DMS79 (cell line): ENCODE measurements at places on chromosomes 12 and 14.

GRCh38 chr12:45725631-45726602 is 3.6 kb upstream of the ARID2 start:
- DNase-seq = peak; percentile 26

- no peak for DNase-seq
These were observed 2.8 kb downstream of the CDK2AP1 start for GRCh38 chr12:123268850-123269249.

DNA sequence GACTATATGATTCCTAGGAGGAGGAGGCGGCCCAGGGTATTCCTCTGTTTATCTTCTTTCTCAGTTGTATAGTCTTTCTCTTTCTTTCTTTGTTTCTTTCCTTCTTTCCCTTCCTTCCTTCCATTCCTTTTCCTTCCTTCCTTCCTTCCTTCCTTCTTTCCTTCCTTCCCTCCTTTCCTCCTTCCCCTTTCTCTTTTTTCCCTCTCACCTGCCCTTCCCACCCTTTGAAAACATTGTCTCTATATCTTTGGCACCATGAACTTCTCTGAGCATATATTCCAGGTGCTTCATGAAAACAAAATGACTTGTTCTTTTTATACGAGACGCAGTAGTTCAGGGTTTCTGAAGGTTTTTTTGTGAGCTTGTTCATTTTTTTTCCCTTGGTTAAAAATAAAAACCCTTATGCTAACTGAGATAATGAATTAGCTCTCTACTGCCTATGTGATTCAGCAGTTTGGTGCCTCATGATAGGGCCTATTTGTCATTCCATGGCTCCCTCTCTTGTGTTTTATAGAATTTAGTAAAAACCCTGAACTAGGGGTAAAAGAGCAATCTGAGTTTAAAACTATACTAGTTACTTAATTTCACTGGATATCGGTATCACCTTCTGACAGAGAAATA is 3.2 kb upstream of the TESPA1 start:
- no peak for DNase-seq

- no peak for DNase-seq
These were observed 4.7 kb downstream of the RBP5 start for GRCh38 chr12:7123806-7124522.

DNA sequence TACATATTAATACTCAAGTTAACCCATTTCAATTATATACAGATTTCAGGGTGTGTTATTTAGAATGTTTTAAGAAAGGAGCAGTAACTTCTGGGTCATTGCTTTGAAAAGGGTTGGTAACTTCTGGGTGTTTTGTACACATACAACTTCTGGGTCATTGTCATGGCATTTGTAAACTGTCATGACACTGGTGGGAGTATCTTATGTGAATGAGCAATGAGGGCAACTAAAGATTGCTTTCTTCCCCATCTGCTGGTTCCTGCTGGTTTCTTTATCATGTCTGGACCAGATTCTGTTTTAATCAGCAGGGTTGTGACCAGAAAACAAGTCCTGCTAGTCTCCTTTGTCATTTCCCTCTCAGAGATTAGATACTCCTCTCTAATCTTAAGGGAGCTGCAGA is 713.3 kb downstream of the LRFN5 start:
- DNase-seq = no peak

GRCh38 chr12:121113057-121113456 is 19.6 kb upstream of the P2RX7 start:
- DNase-seq = no peak

- DNase-seq = peak; percentile 6
These were observed 7.2 kb upstream of the SELPLG start for GRCh38 chr12:108640802-108641445.

GRCh38 chr14:51400139-51400538 is 160.1 kb downstream of the TMX1 start:
- DNase-seq = no peak

DNA sequence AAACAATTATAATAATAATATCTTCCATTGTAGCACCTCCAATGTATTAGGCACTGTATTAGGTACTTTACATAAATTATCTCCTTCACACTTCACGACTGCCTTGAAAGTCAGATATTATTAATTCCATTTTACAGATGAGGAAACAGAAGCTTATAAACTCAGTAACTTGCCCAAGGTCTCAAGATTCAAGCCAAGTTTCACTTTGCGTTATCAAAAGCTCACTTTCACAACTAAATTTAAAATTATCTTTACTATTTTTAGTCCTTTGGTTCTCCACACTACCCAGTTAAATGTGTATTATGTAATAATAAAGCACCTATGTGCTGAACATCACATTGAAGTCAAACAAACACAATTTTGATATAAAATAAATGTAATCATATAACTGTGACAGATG is 55.8 kb downstream of the NUMB start:
- DNase-seq = no peak

- no peak for DNase-seq
These were observed 81.6 kb downstream of the MYF5 start for GRCh38 chr12:80798281-80798680.

- no peak for DNase-seq
These were observed 1.8 kb downstream of the CDK2AP1 start for GRCh38 chr12:123269896-123270213.

DNA sequence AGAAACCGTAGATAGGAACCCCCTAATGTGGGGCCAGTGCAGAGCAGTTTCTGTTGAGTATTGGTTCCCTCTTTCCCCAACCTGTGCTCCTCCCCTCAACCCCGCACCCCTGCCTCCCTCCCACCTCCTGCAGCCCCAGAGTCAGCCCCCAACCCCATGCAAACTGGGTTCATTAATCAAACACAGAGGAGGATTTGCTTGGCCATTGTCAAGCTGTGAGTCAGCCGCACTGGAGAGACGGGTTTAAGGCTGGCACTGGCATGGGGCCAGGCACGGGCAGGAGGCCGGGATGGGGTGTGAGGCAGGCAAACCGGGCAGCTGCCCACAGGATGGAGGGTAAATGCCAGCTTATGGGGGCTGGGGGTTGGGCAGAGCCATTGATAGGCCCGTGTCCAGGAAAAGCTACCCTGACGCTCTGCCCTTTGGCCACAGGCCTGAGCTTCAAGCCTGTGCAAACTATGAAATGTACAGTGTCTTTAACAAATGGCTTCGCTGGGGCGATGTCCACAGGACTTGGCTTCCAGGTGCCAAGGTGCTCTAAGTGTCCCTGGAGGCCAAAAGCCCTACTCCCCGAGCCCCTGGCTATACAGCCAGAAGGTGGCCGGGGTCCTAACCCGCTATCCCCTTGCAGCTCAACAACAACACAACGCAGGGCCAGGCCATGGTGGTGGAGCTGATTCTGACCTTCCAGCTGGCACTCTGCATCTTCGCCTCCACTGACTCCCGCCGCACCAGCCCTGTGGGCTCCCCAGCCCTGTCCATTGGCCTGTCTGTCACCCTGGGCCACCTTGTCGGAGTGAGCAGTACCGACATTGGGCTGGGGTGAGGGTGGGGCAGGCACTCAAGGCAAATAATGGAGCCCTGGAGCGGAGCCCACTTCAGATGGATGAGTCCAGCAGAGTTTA is 1.4 kb downstream of the AQP5 start:
- DNase-seq = peak; percentile 11

GRCh38 chr14:23939607-23940326 is 13.8 kb upstream of the DHRS4 start:
- no peak for DNase-seq

GRCh38 chr12:91778938-91779400 is 366.7 kb downstream of the BTG1 start:
- no peak for DNase-seq

DNA sequence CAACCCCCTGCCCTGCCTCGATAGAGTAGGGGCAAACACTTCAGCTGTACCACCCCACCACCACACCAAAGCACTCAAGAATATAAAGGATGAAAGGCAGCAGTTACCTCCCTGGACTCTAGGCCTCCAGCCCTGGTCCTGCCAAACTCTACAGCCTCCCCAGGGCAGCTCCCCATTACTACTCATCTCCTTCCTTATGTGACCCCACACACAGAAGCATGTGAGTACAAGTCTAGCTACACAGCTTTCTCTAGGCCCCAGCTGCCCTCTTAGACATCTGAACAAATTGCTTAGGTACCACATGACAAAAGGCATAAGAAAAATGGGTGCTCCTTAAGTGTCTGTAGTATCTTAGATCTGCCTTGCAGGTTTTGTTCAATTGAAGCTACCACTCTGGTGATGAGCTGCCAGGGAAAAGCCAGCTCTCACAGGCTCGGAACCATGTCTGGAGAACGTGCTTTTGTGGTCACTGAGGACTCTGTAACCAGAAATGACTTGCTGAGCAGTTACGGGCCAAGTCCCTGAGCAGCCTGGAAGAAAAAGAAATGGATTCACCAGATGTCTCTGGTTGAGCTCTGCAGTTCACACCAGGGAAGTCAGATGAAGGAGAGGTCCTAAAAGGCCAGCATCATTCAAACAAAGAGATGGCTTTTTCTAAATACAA is 32.8 kb downstream of the FMNL3 start:
- DNase-seq = peak; percentile 93

GRCh38 chr14:75589931-75590330 is 11.5 kb downstream of the FLVCR2 start:
- no peak for DNase-seq

- DNase-seq = no peak
These were observed 3.7 kb upstream of the PNMA1 start for GRCh38 chr14:73717711-73718417.

DNA sequence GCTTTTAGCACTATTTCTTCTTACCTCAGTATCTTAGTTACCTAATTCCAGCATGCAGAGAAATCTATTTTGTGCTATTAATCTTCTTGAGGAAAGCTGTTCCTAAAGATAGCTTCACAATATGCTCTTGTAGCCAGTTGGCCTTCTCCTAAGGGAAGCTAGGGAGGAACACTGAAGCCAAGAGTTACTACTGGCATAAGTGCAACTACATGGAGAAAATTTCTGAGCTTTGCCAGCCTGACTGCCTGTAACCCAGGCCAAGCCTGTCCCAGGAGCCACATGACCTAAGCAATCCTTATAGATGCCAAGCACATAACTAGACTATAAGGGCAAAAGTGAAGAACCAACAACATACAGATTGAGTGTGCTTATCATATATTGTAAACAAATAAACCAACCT is 890.2 kb downstream of the FLRT2 start:
- no peak for DNase-seq

GRCh38 chr14:74161526-74162158 is 76.9 kb downstream of the LIN52 start:
- no peak for DNase-seq

GRCh38 chr12:84694116-84694515 is 218.5 kb downstream of the SLC6A15 start:
- DNase-seq = no peak

DNA sequence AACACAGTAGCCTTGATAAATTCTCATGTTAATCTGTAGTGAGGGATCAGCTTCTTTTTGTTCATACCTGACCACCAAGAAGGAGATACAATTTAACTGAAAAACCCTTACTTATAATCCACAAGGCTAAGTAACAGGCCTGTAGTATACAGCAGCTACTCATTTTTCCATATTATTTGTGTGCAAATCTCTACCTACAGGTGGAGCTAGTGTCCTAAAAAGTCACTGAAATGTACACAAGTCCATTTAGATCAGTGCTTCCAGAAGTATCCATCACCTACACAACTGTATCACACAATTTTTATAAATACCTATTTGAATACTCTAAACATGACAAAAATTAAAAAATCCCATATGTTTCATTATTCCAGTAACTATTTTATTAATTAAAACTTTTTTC is 173.2 kb downstream of the SLC35F4 start:
- no peak for DNase-seq

- DNase-seq = no peak
These were observed 27.1 kb downstream of the TMEM229B start for GRCh38 chr14:67461341-67461985.

GRCh38 chr14:69537900-69538299 is 36.8 kb downstream of the CCDC177 start:
- peak; percentile 11 for DNase-seq

DNA sequence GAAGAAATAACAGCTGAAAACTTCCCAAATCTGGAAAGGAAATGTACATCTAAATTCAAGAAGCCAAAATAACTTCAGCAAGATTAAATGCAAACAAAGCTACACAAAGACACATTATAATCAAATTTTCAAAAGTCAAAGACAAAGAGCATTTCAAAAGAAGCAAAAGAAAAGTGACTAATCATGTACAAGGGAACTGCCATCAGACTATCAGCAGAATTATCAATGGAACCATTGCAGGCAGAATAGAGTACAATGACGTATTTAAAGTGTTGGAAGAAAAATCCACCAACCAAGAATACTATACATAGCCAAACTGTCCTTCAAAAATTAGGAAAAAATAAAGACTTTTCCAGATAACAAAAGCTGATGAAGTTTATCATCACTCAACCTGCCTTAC is 147.5 kb downstream of the NELL2 start:
- no peak for DNase-seq

- DNase-seq = no peak
These were observed 271.2 kb downstream of the PDZRN4 start for GRCh38 chr12:41459111-41459905.

- DNase-seq = peak; percentile 86
These were observed 84.0 kb downstream of the BORCS5 start for GRCh38 chr12:12440784-12441428.

DNA sequence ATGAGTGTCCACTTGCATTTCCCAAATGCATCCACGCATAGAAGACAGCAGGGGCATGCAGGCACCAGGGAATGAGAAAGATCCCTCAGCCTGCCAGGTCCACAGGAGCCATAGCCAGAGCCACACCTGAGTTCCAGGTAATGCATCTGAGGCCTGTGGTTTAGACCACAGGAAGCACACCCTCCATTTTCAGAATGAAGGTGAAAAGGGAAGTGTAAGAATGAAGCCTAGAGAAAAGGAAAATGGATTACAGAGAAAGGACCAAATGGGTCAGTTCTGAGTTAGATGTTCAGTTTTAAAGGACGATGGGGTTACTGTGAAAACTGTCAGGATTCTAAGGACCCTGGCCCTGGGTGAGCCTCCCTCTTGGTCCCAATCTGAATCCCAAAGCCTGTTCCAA is 1283.2 kb downstream of the TMEM121 start:
- no peak for DNase-seq

DNA sequence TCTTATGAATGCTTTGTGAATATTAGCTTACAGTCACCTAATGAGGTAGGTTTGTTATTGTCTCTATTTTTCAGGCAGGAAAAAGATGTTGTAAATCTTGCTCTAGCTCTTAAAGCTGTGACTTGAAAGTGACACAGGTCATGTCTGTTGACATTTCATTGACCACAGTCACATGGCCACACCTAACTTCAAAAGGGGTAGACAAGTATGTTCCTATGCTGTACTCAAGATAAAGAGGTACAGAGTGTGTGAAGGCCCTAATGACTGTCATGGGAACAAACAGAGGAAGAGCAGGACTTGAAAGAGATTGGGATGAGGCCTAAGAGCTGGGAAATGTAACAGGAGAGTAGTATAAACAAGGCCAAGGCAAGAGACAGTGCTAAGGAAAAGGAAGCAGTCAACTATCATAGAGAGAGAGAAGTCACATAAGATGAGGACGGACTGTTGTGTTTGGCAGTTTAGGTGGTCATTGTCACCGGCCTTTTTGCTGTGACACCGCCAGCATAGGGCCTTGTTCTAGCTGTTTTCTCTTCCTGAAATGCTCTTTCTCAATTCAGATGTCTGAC is 181.0 kb downstream of the CFAP54 start:
- DNase-seq = no peak

DNA sequence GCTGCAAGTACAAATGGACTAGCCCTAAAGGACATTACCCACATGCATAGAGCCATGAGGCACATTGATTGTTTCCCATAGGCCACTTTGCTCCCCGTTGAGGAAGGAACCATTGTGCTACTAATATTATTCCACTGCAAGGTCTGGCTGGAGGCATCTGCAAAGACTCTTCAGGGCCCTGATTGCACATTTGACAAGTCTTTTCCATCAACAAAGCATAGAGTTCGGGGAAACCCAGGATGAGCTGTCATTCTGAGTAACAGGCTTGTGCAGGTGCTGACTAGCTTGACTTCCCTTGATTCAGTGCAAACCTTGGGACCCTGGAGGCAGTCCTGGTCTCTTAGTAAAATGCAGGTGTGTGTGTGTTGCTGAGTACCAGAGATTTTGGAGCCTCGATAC is 73.8 kb downstream of the SUSD6 start:
- peak; percentile 40 for DNase-seq
